Fibroblast of the conjunctiva (primary cell): ENCODE measurements at places on chromosomes 4 and X.

DNA sequence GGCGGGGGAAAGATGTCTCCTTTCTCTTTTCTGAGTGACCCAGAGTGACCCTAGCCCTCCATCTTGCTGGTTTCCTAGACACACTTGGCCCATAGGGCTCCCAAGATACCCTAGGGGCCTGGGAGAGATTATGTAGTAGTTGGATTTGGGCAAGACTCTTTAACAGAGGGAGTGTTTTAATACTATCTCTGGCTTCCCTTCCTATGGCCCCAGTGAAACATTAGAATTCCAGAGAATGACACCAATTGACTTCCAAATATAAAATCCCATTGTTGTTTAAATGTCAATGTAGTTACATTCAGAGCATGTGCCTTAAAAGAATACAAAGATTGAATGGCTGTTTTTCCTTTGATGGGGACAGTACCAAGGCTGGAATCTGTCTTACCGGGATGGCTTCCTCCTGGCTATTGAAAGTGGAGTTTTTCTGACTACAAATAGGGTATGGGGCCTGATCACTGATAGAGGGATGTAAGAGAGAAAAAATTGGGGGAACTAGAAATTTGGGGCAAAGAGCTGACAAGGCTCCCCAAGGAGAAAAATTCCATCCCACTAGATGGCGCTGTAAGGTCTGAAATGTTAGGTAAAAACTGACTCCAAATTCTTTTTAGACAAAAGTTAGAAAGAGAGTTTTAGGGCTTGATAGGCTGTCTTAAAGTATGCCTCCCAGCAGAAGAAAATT lies 10.7 kb downstream of the TENT5D start:
- no peak for DNase-seq

GRCh38 chrX:153688506-153688905 lies 780 bp downstream of the SLC6A8 start:
- no peak for DNase-seq

- DNase-seq = no peak
Measured at GRCh38 chr4:15244354-15244753, 183.5 kb upstream of the C1QTNF7 start.

DNA sequence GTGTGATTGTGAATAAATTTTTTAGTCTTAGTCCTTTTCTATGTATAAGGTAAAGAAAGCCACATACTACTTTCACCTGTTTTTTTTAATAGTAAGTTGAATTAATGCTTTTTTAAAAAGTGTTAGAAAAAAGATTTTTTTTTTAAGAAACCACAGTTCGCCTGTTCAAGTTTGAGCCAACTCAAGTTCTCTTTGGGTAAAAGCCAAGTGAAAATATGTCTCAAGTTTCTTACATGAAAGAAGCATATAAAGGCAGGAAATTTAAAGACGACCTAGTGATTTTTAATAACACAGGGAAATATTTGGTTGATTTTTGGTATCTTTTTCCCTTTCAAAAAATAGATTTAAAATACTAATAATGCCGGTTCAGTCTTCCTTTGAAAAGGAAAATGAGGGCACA lies 369.9 kb upstream of the NR3C2 start:
- DNase-seq = no peak
